Left ventricle myocardium inferior (tissue), 1 donor: ENCODE measurements at places on chromosomes 12 and 14.

DNA sequence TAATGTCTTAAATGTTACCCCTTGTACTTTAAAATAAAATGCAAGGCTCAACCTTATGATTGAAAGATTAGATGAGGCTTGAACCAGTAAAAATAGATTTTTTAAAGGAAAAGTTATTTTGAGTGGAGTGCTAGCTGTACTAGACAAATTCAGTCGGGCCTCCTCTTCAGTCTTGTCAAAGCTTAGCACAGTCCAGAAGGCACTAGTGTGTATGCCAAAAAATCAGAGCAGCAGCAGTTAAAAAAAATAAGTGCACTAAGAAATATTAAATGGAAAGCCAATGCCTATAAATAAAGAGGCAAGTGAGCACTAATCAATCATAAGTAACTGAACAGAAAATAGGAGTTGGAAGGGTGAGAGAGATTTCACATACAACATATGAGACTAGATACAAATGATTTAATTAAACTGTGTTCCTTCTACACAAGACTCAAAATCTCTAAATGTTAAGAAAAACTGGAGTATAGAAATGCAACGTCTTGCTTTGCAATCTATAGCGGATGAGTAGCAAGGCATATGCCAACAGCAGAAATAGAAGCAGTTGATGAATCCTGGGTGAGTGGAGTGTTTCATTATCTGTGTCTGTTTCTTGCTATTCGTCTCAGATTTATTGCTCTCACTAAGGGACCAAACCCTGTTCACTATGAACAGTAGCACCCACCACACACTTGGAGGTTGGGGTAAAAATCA is 172.1 kb downstream of the ETNK1 start:
- DNase-seq: no peak

GRCh38 chr14:25026476-25027137 is 23.3 kb downstream of the STXBP6 start:
- DNase-seq: no peak

DNA sequence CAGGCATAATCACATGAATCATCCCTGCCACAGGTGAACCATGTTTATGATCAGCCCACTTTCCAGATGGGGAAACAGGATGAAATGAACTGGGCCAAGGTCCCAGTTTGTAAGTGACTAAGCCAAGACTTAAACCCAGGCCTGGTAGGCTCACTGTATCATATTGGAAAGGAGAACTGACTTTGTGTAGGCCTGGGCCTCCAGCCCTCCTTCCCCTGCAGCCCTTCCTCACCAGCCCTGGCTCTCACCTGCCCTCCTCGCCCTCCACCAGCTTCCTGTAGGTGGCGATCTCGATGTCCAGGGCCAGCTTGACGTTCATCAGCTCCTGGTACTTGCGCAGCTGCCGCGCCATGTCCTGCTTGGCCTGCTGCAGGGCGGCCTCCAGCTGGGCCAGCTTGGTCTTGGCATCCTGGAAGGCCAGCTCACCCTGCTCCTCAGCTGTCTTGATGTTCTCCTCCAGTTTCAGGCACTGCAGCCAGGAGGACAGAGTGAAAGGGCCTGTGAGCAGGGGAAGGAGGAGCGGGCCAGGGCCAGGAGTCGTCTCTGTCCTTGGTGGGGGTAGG is 19.8 kb downstream of the KRT80 start:
- no peak for DNase-seq

DNA sequence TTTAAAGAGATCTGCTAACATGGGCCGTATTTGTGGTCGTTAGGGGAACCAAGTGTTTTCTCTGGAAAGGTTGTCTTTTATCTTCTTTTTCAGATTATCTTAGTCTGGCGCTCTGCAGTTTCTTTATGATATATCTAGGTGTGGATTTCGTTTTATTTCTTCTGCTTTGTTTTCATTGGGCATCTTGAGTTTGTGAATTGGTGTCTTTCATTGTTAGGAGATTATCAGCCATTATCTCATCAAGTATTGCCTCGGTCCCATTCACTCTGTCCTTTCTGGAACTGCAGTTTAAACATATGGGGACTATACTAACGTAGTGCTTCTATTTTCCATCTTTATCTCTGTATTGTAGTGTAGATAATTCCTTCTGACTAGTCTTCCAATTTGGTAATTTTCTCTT is 60.4 kb downstream of the BICDL1 start:
- no peak for DNase-seq

- DNase-seq: peak; percentile 60
Observed at GRCh38 chr14:95313707-95314106, 6.0 kb downstream of the CLMN start.

- no peak for DNase-seq
Observed at GRCh38 chr14:95163666-95164065, 6.3 kb upstream of the DICER1 start.
